Large intestine (tissue), 12 donors: ENCODE measurements at places on chromosomes 4 and X. TPM values are rescaled to one million over a fixed set of nuclear protein-coding genes. Genes with fewer than 3 reads are reported as not detected.

- DNase-seq: peak; percentile 41
Measured at GRCh38 chr4:139735381-139736273, 70.0 kb downstream of the MGST2 start.

The TMEM156 gene
- polyA plus RNA-seq: 1.7 TPM

- no peak for DNase-seq
Measured at GRCh38 chr4:57639561-57640382, 529.6 kb upstream of the IGFBP7 start.

GRCh38 chr4:170476351-170476750, 386.6 kb upstream of the AADAT start:
- no peak for DNase-seq

DNA sequence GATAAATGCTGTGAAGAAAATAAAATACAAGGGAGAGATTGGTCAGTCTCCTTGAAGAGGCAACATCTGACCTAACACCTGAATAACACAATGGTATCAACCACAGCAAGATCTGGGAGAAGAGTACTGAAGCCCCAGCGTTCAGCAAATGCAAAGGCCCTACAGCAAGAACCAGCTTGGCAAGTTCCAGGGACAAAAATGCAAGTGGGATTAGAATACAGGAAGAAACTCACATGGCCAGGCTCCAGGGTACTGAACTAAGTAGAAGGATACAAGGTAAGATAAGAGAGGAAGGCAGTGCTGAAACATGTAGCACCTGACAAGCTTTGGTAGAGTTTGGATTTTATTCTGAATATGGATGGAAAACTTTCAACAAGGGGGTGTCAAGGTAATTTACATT, 3.6 kb downstream of the SMIM14 start:
- peak; percentile 38 for DNase-seq

- no peak for DNase-seq
Measured at GRCh38 chrX:50615570-50616158, 145.0 kb upstream of the DGKK start.

- DNase-seq: no peak
Measured at GRCh38 chr4:6339818-6340445, 70.3 kb downstream of the WFS1 start.

The HTR2C gene
- not detected for polyA plus RNA-seq

- peak; percentile 21 for DNase-seq
Measured at GRCh38 chr4:150010525-150011126, 67.6 kb upstream of the DCLK2 start.

The SULT1B1 gene
- polyA plus RNA-seq: 118 TPM

The BEND2 gene
- polyA plus RNA-seq: not detected

The CENPVL2 gene
- polyA plus RNA-seq: 0.19 TPM

DNA sequence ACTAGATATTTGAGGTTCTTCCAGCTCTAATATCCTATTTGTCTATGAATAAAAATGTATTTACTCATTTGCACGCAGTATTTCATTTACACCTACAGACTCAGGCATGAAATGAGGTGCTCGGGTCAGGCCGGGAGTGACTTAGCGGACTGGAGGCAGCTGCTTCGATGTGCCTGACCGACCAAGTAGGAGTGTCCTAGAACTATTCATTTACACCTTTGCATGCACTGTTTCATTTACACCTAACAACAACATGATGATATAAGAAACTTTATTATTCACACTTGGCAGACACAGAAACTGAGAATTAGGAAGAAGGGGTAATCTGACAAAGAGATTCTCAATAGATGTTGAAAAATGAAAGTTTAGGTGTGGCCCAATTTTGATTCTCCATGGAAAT, 28.7 kb upstream of the FAT1 start:
- DNase-seq: no peak

DNA sequence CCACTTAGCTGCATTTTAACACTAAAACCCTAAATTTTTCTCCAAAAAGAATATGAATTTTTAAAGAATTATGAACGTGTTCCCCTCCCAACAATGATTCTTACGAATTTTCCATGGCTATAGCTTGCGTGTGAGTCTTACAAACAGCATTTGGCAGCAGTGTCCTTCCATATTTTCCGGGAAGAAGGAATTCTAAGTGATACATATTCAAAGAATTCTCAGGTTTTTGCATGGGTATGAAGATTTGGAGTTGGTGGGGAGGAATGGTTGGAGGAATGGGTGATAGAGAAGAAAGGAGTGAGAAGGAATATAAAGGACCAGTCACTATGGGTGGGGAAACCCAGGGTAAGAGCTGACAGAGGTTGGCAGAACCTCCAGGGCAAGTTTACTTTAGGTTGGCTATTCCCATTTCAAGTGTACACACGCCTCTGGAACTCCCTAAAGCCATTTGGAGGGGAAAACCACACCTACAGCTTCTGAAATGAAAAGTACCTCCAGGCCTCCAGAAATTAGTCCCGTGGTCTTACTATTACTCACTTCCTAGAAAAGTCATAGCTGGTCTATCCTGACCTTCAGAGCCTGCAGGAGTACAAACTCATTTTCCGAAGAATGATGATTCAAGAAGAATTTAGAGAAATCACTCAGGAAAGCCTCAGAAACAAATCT, 420.8 kb upstream of the DIPK2B start:
- no peak for DNase-seq

DNA sequence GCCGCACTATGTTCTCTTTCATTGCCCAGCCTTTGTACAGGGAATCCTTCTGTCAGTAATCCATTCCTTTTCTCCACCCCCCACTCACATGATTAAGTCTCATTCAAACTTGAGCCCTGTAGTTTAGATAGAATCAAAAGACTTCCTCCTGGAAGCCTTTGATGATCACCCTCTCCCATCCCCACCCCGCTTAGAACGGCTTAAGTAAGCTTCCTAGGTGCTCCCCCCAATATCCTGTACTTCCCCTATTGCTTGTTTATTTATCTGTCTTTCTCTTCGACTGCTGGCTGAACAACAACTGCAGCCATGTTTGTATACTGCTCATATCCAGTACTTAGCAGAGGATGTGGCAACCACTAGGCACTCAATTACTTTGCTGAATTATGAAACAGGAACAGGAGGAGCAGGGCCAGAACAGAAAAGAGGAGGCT, 38.5 kb upstream of the GPC3 start:
- peak; percentile 74 for DNase-seq

The CXCL11 gene
- 0.30 TPM for polyA plus RNA-seq

DNA sequence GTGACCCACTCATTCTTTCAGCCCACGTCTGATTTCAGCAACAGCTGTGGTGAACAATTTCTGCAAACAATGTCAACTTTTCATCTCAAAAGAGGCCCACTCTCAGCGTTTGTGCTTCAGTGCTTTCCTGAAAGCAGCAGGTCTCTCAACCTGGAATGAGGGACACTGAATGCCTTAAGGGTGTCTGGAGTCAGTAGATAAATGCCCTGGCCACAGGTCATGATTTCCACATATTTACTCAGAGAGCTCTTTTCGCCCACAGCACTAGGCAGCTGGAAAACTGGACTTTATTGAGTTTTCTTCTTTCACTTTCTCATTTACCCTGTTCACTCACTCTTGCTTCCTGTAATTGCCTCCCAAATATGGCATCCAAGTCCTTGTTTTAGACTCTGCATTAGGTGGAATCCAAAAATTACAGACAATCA, 52.8 kb downstream of the NPFFR2 start:
- no peak for DNase-seq

DNA sequence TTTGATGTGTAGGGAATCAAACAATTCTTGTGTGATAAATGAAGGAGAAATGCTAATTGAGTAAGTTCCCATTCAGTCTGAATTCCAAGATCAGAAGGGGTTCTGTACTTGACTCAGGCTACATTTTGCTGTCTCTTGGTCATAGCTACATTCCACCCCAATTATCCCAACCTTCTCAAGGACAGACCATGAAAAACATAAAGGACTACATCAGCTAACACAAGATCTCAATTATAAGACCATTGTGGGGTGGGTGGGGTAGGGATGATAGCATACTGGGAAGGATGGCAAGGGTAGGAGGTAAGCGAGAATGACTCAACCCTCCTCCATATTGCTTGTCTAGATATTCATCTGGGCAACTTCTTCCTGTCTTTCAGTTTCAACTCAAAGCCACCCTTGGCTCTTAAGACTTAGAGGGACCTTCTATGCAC, 87.4 kb upstream of the ETNPPL start:
- no peak for DNase-seq

GRCh38 chrX:135707880-135708279, 5.6 kb upstream of the CT45A1 start:
- DNase-seq: no peak

The HSFX4 gene
- polyA plus RNA-seq: 0.15 TPM

The CFP gene
- polyA plus RNA-seq: 4.2 TPM

DNA sequence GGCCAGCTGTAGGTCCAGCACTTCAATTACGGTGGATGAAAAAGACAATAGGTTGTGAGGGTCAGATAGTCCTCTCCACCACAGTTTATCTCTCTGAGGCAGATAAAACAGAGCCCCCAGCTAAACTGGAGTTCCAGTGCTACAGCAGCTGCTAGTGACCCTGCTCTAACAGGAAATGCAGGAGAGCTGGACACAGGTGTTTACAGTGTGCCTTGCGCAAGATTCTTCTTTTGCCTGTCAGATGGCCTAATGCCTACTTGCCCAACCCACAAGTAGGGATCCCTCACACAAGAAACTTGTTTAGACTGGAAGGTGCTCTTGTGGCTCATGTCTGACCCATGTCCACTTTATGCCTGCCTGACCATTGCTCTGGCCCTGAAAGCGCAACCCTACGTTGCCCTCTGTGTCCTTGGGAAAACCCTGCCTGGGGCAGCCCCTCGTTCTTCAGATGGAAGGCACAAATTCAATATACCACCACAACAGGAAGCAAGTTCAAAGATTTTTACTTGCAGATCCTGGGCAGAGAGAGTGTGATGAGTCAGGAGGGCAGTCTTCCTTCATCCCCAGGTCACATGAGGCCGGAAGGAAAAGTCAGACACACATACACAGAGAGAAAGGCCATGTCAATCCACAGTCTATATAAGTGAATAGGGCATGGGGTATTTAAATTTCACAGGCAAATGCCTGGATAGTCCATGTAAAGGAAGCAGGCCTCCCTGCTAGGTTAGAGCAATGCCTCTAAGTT, 105.1 kb upstream of the ADGRL3 start:
- DNase-seq: no peak

DNA sequence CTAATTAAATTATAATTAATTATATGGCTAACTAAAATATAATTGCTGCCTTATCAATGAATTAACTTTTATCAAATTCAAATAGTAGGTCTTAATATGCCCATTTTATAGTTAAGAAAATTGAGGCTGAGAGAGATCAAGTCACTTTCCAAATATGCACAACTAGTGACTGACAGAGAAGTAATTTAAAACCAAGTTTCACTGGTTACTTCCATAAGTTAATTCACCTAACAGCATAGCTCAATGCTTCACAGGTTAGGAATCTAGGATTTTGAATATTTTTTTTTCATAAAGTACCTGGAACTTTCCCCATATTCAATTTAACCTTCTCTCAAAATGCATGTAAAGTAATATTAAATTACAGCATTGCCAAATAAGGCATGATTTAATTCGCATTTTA, 134.4 kb upstream of the VEGFC start:
- no peak for DNase-seq

- DNase-seq: no peak
Measured at GRCh38 chr4:2271279-2272025, 9.5 kb upstream of the MXD4 start.
